Activated naive CD4-positive, alpha-beta T cell treated with Interleukin-2 at 50 U/mL for 16 hours (primary cell): ENCODE measurements at places on chromosomes 5 and 9.

- no peak for DNase-seq
Observed at GRCh38 chr9:99211746-99212145, 10.0 kb downstream of the ALG2 start.

- no peak for DNase-seq
Observed at GRCh38 chr9:137467161-137467581, 8.0 kb upstream of the NSMF start.

DNA sequence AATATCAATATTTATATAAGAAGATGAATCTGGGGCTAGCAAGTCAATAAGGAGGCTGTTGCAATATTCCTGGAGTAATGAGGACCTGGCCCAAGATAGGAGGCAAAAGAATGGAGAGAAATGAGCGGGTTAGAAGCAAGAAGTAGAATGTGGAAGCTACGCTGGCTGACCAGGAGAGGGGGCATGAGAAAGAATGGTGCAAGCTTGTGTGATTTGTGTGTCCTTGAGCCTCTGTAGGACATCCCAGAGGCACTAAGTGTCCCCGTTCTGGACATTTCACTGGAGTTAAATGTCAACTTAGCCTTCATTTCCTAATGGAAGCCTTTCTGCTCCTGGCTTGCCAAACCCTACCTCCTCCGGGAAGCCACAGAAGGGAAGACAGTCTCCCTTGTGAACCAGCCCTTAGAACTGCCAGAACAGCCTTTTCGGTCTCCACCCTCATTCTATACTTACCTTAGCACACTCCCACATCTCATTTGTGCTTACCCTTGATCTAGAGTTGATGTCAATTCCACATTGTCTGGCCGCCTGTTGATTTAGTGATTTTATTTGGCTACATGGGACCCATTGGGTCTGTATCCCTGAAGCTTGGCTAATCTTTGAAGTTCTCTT is 6.7 kb upstream of the PDE6A start:
- no peak for DNase-seq

DNA sequence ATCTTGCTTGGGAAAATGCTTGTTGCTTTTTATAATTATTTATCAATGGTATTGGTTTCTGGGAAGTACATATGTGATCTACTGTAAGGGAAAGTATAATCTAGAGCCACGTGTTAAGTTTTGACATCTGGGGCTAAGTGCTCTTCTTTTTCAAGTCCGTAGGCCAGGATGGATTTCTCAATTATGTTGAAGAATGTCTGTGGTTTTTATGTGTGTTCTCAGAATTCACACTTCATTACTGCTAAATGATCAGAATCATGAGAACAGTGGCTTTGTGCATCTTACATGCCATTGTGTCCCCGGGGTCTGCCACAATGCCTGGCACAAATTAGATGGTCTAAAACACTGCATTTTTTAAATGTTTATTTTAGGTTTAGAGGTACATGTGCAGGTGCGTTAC is 14.5 kb upstream of the AUH start:
- no peak for DNase-seq

DNA sequence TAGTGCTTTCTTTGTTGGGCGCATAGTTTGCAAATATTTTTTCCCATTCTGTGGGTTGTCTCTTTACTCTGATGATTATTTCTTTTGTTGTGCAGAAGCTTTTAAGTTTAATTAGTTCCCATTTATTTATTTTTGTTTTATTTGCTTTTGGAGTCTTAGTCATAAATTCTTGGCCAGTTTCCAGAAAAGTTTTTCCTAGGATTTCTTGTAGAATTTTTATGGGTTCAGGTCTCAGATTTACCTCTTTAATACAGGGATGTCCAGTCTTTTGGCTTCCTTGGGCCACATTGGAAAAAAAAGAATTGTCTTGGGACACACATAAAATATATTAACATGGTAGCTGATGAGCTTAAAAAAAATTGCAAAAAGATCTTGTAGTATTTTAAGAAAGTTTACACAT is 122.0 kb downstream of the WDR70 start:
- no peak for DNase-seq

GRCh38 chr5:7808998-7809397 is 41.9 kb downstream of the CFAP90 start:
- DNase-seq = no peak
